Stimulated activated CD4-positive, alpha-beta T cell treated with anti-CD3 and anti-CD28 coated beads, Interleukin-4, amount 100 ng/mL, for 48 hours (primary cell): ENCODE measurements at places on chromosomes 2 and 18.

DNA sequence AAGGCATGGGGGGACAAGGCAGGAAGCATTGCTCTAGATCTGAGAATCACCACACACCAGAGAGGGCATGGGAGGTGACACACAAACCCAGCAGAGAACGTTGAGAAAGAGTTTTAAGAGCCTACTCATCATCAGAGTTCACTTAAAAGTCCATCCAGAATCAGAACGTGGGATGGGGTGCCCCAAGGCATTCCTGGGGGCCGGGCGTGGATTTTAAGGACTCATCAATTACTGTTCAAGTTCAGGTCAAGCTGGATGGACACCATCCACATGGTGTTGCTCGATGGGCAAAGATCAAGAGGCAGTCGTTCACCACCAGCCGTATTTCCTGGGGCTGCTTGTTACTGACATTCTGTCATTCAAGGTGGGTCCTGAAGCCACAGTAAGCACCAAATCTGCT, 34.9 kb downstream of the BCL11A start:
- DNase-seq, result no peak

DNA sequence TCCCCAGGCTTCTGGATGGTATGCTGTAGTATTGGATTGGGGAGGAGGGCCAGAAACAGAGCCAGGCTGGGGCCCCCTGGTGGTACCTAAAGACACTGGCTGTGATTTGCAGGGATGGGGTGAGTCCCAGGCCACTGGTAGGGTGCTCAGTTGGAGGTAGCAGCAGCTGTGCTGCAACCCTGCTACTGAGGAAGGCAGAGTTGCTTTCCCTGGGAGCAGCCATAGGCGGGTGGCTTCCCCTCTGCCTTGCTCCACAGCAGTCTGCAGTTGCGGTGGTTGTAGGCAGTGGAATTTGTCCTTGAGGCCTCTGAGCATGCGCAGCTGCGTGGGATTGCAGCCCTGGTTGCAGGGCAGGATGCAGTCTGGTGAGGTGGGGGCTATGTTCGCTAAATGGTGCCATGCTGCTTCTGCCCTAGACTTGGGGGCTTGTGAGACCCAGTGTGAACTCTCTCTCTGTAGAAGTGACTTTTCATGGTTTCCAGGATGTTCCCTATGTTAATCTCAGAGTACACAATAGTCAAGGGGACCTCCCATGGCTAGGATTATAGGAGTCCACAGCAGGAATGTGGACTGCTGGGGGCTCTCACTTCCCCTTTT, 443.5 kb downstream of the XIRP2 start:
- no peak for DNase-seq

- no peak for DNase-seq
Measured at GRCh38 chr18:12474876-12475275, 67.1 kb downstream of the PRELID3A start.

DNA sequence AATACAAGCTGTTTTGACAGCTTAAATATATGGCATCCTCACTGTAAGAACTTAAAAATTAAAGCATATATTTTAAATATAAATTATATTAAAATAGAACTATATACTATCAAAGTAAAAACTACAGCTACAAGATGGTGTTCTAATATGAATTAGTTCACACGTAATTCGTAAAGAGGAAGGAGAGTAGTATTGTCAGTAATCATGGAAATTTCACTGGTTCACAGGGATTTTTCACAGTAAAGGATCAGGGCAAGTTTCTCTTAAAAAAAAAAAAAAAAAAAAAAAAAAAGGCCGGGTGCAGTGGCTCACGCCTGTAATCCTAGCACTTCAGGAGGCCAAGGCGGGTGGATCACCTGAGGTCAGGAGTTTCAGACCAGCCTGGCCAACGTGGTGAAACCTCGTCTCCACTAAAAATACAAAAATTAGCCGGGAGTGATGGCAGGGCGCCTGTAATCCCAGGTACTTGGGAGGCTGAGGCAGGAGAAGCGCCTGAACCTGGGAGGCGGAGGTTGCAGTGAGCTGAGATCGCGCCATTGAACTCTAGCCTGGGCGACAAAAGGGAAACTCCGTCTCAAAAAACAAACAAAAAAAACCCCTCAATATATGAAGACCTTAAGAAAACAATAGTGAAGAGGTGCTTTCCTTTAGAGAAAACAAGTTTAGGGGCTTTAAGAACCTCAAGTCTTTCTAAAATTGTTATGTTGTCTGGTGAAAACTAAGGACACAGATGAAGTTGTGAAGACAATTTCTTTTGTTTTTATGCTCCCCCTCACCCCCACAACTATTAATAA, 32.5 kb downstream of the PNO1 start:
- no peak for DNase-seq

- no peak for DNase-seq
Measured at GRCh38 chr2:127957240-127957639, 70.6 kb downstream of the SAP130 start.
